ENCODE measurements at places on chromosomes 4 and X. TPM values are rescaled to one million over a fixed set of nuclear protein-coding genes. Genes with fewer than 3 reads are reported as not detected.

Gene RHOH
- 0.53 TPM for total RNA-seq

Gene TLR8
- not detected for total RNA-seq

Gene CENPVL2
- total RNA-seq, result not detected

Gene SOD3
- total RNA-seq, result 1.4 TPM

Gene SCD5
- total RNA-seq, result 1.1 TPM

Gene PCDH10
- 0.58 TPM for total RNA-seq

Gene HSFX4
- not detected for total RNA-seq
